ENCODE measurements at places on chromosomes 16 and 17. TPM values are rescaled to one million over a fixed set of nuclear protein-coding genes. Genes with fewer than 3 reads are reported as not detected.
A peak's percentile ranks its signal among the peaks of the same experiment; 100 is the strongest.

GRCh38 chr17:17837966-17838962 lies 1.5 kb upstream of the SREBF1 start:
- DNase-seq, result no peak

- DNase-seq, result peak; percentile 72
Observed at GRCh38 chr16:87850009-87851006, 19.0 kb downstream of the SLC7A5 start.

GRCh38 chr16:4216596-4216995 lies 25.3 kb downstream of the SRL start:
- no peak for DNase-seq

- no peak for DNase-seq
Observed at GRCh38 chr17:30299000-30299399, 7.3 kb upstream of the BLMH start.

GRCh38 chr17:58677194-58677880 lies 14.5 kb downstream of the TEX14 start:
- DNase-seq, result no peak

GRCh38 chr16:87264634-87265033 lies 52.6 kb downstream of the C16orf95 start:
- DNase-seq, result no peak

GRCh38 chr16:11835309-11835708 lies 16.0 kb downstream of the RSL1D1 start:
- no peak for DNase-seq

- no peak for DNase-seq
Observed at GRCh38 chr17:81379523-81379942, 15.7 kb upstream of the BAHCC1 start.

- DNase-seq, result no peak
Observed at GRCh38 chr17:2194889-2195335, 108.7 kb downstream of the SMG6 start.

- peak; percentile 12 for DNase-seq
Observed at GRCh38 chr16:57906382-57907316, 64.3 kb downstream of the CNGB1 start.

DNA sequence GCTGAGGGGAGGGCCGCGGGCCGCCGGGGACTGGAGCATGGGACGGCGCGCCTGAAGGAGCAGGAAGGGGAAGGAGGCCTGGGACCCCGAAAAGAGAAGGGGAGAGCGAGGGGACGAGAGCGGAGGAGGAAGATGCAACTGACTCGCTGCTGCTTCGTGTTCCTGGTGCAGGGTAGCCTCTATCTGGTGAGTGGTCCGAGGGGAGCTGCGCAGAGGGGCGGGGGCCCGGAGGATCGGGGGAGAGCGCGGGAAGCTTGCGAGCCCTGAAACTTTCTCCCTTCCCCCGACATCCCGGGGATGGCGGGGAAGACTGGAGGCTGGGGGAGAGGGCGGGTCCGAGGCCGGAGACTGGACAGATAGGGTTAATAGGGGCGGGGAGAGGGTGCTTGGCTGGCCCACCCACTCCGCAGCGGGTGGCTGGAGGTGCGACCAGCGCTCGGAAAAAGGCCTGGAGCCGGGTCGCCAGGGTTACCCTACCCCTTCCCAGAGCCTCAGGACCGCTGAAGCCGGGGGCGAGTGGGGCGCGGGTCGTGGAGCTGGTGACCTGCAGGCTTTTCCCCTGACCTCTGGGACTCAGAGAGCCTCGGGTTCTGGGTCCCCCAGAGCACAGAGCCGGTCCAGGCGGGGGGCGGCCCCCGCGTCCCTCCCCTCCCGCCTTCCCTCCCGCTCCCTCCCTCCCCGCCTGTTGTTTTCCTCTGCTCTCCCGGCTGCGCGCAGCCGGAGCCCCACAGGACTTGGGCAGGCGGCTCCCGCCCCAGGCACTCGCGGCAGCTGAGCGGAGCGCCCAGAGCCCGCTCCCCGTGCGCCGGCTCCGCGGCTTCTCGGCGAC lies 631 bp downstream of the NXPH3 start:
- DNase-seq, result no peak

DNA sequence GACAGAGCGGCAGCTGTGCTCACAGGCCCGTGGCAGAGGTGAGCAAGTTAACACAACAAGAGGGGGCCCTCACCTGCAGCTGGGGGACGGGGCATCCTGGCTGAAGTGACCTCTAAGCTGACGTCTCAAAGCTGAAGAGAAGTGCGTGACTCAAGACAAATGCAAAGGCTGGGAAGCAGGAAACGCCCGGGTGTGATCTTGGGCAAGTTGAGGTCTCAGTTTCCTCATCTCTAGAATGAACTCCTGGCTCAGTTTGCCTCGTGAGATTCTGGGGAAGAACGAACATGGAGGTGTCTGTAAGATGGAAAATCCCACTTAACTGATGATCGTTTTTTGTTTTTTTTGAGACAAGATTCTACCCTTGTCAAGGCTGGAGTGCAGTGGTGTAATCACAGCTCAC lies 40.1 kb upstream of the C1QL1 start:
- DNase-seq, result no peak

DNA sequence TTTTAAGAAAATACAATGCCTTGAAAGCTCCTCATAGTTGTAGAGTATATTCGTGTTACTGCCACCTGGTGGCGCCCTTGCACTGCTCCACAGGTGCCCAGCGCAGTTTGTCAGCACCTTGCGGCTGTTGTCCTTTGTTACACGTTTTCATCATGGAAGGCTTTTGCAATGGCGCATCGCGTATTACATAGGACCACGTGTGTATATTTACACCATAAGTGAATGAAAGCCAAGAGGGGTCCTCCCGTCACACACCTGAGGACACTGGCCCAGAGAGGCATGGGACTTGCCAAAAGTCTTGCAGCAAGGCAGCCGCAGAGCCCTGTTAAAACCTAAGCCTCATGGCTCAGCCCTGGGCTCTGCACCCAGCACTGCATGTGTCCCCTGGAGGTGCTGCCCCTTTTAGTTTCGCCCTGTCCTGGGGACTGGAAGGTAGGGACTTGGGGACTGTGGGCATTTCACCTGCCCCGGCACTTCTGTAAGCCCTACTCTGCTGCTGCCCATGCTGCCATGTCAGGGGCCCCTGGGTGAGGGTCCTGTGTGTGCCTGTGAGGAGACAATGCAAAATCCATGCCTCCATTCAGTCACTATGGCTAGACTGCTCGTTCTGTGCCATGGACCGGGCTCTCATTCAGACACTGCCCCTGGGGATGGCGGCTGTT lies 24.3 kb downstream of the POLR3E start:
- DNase-seq, result peak; percentile 63

DNA sequence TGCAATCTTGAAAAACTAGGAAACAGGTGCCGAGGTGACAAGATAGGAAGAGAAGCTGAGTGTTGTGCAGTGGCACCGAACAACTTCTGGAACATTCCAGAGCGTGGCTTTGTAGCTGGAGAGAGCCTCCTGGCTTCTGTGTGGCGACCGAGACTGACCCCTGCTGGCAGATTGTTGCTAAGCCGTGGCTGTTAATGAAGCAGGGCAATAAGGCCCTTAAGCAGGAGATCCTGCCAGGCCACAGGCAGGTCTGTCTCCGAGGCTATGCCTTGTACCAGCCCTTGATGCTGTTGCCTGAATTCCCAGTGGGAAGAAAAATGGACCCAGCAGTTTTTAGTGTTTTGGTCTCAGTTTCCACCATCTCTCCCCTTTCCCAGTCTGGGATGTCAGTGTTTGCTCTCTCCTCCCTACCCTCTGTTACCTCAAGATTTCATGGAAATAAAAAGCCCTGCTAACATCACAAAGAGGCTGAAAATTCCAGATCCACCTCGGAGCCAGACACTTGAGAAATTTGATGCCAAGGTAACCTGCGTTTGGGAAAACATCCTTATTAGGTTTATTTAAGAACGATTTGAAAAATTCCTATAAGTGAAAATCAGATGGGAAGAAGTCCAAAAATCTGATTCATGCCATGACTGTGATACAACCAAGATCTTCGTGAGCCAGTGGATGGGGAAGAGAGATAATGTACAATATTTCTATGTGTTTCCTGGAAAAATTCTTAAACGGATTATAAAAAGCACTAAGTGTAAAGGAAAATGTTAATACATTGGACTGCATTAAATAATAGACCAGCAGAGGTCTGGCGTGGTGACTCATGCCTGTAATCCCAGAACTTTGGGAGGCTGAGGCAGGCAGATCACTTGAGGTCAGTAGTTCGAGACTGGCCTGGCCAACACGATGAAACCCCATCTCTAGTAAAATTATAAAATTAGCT lies 265.1 kb downstream of the PRKCA start:
- peak; percentile 64 for DNase-seq

DNA sequence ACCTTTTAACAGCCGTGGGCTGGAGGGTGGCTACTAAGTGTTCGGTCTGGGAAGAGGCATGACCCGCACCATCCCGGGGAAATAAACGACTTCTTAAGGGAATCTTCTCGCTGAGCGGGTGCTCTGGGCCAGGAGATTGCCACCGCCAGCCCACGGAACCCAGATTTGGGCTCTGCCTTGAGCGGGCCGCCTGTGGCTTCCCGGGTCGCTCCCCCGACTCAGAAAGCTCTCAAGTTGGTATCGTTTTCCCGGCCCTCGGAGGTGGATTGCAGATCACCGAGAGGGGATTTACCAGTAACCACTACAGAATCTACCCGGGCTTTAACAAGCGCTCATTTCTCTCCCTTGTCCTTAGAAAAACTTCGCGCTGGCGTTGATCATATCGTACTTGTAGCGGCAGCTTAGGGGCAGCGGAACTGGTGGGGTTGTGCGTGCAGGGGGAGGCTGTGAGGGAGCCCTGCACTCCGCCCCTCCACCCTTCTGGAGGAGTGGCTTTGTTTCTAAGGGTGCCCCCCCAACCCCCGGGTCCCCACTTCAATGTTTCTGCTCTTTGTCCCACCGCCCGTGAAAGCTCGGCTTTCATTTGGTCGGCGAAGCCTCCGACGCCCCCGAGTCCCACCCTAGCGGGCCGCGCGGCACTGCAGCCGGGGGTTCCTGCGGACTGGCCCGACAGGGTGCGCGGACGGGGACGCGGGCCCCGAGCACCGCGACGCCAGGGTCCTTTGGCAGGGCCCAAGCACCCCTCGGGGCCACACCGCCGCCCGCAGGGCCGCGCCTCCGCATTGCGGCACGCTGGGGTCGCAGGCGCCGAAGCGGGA lies 3.6 kb upstream of the CBX4 start:
- peak; percentile 26 for DNase-seq

DNA sequence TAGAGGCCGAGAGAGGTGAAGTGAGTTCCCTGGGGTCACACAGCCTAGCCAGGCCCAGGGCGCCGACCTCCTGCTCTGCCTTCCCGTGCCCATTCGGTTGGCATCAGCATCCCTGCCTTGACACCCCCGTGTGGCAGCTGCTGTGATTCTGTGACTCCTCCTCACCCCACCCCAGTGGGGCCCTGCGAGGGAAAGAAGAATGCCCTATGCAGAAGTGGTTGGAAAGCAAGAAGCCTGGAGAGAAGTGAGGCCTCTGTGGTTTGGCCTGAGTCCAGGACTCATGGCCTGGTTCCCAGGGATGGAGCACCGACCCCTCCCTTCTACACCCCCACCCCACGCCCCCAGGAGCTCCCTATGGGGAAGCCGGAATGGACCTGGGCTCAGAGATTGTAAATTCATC lies 296.2 kb downstream of the SEC14L1 start:
- DNase-seq, result no peak

- no peak for DNase-seq
Observed at GRCh38 chr17:51351890-51352289, 91.5 kb downstream of the UTP18 start.

- DNase-seq, result no peak
Observed at GRCh38 chr17:76123749-76124581, 17.1 kb downstream of the FOXJ1 start.

DNA sequence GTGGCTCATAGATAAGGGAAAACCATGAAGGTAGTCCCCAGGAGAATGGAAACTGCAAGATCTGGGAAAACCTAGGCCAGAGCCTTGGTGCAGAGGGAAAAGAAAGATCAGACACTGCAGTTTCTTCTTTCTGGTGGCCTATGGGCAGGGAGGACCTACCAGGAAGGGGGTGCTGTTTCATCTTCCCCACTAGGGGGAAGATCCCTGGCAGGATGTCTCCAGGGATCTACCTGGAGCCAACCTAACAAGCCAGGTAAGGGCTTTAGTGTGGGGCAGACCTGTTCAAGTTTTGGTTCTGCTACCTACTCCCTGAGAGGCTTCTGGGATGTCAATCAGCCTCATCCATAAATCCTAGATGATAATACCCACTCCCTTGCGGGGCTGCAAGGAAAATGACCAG lies 21.4 kb downstream of the TOM1L2 start:
- DNase-seq, result no peak

DNA sequence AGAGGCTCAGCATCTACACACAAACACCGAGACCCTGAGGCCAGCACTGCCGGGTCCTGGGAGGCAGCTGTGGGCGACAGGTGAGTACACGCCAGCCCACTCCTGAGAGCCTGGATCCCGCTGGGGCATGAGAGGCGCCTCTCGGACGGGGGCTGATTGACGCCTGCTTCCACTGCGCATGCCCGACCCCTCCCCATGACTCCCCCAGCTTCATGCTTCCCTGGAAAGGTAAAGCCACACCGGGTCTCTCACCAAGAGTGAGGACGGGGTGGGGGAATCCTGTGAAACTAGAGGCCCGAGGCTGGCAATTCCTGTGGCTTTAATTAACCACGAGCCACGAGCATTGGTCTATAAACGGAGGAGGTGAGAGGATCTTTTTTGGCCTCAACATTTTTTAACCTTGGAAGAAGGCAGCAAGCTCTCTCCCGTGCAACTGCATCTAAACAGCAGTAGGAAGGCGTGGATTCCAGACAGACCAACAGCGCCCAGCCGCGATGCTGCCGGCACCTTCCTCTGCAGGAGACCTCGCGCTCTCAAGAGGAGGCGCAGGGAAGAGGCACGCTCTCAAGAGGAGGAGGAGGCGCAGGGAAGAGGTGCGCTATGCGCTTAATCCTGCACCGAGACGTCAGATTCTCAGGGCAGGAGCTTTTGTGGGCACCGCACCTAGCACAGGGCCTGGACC lies 71.8 kb upstream of the METRNL start:
- no peak for DNase-seq

DNA sequence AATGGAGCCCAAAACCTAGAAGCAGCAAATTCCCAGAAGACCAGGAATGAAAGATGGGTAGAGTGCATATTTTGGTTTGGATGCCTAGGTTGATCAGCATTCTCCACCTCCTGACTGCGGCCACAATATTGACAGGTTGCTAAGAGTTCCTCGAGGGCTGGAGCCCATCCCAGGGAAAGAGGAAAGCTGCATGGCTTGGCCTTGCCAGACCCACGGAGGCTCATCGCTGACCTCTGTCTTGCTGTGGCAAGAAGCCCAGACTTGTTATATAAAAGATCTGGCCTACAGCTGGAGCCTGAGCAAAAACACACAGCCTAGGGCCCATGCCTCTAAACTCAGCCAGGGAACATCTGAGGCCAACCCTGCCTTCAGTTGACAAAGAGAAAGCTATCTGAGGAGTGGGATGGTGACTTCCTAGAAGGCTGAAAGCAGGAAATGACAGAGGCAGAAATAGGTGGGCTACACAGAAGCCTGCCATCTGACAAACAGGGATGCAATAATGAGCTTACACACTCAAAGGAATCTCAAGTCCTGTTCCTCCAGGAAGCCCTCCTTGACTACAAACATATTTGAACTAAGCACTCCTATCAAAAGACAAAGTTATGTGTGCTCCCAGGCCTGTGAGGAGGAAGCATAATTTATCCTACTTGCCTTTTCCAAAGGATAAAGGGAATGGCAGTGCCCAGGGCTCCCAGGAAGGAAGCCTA lies 22.5 kb upstream of the SLC35B1 start:
- no peak for DNase-seq

The CES1 gene
- not detected for total RNA-seq

The ASPHD1 gene
- total RNA-seq, result 1.3 TPM

The WFDC1 gene
- not detected for total RNA-seq

The TP53TG3C gene
- total RNA-seq, result not detected

The DOC2A gene
- total RNA-seq, result 0.89 TPM

The ASGR2 gene
- not detected for total RNA-seq

The PHOSPHO1 gene
- total RNA-seq, result not detected

The SLC13A5 gene
- total RNA-seq, result not detected

The MYL4 gene
- total RNA-seq, result not detected

The TMEM235 gene
- not detected for total RNA-seq

The SOCS1 gene
- 32.9 TPM for total RNA-seq

The CCL8 gene
- total RNA-seq, result not detected

Measured in activated naive CD8-positive, alpha-beta T cell treated with anti-CD3 and anti-CD28 coated beads for 36 hours (primary cell).